ENCODE measurements at places on chromosomes 4 and X.
A peak's percentile ranks its signal among the peaks of the same experiment; 100 is the strongest.

DNA sequence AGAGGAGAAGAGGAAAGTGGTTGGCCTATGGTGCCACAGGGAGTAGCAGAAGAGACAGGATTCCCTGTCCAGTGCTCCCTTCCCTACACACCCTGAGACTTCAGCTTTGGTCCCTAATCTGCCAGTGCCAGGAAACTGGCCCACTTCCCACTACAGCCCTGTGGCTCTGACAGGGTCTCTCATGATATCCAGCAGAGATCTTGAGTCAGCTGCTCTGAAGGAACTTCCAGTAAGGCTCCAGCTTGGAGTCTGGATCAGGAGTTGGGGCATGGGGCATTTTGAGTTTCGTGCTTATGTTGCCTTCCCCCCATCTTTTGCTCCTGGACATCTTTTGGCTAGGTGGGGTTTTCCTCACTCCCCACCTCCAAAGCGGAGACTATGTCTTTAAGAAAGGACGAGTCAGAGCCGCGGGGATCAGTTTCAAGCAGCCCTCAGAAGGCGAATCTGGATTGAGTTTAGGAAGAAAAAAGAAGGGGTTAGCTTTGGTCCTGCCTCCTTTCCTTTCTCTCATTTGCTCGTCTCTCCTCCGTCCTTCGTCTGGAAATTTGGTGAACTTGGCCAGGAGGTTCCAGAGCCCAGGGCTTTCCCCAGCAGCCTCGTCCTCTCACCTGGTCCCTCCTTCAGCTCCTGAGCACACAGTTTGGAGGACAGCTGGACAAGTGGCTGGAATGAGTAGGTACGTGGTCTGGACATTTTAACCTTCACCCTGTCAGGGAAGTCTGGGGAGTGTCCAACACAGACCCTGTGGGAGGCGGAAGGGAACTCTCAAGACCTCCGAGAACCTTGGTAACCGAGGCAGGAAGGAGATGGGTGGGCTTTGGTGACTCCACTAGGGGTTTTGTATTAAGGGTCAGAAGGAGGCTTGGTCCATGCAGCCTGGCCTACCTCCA is 104.4 kb downstream of the RTL5 start:
- no peak for DNase-seq

- no peak for DNase-seq
These were observed 2.1 kb downstream of the LEF1 start for GRCh38 chr4:108166441-108167315.

GRCh38 chr4:43251841-43252240 is 359.3 kb downstream of the GRXCR1 start:
- DNase-seq, result no peak

- DNase-seq, result no peak
These were observed 187.0 kb upstream of the RBPJ start for GRCh38 chr4:26133840-26134239.

- DNase-seq, result no peak
These were observed 175.6 kb downstream of the FBXO8 start for GRCh38 chr4:174107746-174108354.

GRCh38 chrX:122771933-122772332 is 412.1 kb upstream of the GRIA3 start:
- no peak for DNase-seq

- DNase-seq, result no peak
These were observed 113.7 kb upstream of the NEXMIF start for GRCh38 chrX:75038925-75039324.

DNA sequence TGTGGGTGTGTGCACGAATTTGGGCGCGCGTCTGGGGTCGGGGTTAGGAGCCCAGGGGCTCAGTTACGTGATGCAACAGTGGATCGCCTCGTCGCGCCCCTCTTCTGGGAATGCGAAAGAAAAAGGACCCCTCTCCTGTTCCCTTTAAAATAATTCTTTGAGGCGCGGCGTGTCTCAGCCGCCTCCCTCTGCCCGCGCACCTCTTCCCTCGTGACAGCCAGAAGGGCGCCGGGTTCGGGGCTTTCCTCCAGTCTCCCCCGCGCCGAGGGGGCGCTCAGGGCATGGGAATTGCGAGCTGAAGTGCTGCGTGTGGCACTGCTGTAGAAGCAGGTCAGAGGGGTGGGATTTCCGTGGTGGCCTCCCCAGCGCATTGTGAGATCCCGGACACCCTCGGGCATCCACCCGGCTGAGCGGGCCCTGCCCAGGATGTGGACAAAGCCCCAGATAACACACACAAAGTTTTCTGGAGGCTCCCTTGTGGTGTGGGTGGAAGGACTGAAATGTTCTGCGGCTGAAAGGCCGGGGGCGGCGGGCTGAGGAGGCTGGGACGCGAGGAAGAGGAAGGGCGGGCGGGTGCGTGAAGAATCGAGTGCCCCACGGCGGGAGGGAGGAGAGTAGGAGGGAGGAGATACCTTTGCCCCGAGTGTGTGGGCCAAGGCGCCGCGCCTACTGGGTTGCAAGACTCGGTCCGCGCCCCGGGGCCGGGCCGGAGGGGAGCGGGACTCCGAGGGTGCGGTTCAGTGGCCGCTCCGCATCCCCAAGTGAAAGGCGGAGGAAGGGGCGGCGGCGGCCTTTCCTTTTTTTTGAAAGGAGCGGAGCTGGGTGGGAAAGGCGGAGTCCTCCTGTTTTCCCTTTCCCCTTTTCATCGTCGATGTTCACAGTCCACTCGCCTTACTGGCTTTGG is 752 bp downstream of the SEPTIN11 start:
- peak; percentile 22 for DNase-seq

- DNase-seq, result no peak
These were observed 5.9 kb downstream of the ZFYVE28 start for GRCh38 chr4:2412534-2412884.

DNA sequence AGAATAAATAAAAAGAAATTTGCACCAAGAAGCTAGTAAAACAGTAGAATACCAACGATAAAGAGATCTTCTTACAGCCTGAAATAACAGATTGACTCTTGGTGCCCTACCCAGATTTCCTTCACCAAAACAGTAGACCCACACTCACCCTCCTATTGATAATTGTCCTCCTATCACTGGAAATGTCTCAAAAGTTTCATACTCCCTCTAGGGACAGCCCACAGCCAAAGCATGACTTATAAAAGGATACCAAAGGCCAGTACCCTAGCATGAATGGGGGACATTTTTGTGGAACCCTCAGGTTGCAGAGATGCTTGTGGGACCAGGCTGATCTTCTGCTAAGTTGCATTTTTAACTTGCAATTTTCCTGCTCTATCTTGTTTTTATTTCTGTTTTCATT is 104.1 kb downstream of the INPP4B start:
- no peak for DNase-seq

DNA sequence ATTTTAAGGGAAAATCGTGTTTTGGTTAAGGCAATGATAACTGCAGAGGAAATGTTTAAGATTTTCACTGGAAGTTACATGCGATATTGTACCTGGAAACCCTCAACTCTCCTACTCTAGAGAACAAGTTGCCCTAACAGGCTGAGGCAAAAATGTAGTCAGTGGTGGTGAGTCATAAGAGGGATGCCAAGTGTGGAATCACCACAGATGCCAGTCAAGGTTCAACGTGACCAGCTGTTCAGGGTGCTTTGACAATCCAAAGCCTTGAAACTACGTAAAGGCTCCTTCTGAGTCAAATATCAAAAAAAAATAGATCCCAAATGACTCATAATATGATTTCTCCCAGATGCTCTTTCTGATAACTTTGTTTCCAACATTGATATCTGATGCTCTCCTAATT is 77.9 kb upstream of the AFF2 start:
- DNase-seq, result no peak

GRCh38 chr4:126267689-126268088 is 952.9 kb downstream of the FAT4 start:
- no peak for DNase-seq

DNA sequence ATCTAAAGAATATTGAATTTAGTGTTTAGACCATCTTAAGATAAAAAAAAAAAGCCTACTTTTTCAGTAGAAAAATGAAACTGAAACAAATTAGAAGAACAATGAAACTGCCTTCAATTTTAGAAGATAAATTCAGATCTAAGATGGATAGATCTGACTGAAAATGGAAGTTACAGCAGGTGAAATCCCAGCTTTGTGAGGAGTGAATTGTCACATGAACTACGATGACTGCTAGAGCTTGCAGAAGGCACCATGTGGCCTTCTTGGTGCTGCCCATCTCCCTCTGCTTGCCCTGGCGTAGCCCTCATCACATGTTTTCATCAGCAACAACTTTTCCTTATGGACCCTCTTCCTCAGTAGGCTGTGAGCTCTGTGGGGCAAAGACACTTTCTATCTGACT is 51.4 kb upstream of the EMCN start:
- no peak for DNase-seq

GRCh38 chr4:99390055-99390454 is 37.5 kb upstream of the ADH1C start:
- DNase-seq, result no peak

DNA sequence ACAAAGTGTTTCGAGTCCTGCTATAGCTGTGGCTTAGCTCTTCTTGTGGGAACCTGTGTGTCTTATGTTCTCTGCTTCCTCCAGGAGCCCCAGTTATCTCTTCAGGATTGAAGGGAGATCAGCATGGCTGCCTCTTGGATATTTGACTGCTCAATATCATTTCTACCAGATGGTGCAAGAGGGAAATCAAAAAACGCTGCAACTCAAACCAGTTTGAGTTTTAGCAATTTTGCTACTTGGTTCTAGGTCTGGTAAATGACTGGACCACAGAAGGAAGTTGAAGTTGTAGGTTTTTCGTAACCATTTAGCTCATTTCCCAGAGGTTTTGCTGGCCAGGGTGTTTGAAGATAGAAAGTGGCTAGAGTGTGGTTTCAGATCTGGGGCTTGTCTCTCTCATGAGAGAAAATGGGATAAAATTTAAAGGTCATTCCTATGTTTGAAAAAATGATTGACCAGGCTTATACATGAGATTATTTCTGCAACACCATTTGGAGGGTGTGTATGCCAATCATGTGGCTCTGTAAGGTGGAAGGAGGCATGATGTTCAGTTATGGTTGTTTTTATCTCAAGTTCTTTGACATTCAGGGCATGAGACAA is 210.4 kb downstream of the SPRY1 start:
- no peak for DNase-seq

- no peak for DNase-seq
These were observed 108.4 kb downstream of the KLHL8 start for GRCh38 chr4:87112063-87112462.

DNA sequence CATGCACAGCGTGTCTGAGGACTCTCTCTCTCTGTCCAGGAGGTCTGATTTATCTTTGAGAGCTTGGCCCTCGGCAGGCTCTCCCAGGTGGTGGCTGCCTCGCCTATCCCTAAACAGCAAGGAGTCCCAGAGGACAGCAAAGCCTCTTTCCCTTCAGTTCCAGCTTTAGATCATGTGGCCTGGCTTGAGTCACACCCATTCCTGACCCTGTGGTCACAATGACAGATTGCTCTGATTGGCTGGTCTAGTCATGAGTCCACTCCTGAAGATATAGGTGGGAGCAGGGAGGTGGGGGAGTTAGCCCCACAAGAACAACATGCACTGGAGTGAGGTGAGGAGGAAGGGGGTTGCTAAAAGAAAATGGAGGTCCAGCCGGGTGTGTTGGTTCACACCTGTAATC is 12.1 kb upstream of the PORCN start:
- DNase-seq, result no peak

GRCh38 chr4:174362340-174362739 is 78.6 kb downstream of the CEP44 start:
- no peak for DNase-seq

GRCh38 chr4:85081196-85081595 is 114.7 kb upstream of the WDFY3 start:
- no peak for DNase-seq

DNA sequence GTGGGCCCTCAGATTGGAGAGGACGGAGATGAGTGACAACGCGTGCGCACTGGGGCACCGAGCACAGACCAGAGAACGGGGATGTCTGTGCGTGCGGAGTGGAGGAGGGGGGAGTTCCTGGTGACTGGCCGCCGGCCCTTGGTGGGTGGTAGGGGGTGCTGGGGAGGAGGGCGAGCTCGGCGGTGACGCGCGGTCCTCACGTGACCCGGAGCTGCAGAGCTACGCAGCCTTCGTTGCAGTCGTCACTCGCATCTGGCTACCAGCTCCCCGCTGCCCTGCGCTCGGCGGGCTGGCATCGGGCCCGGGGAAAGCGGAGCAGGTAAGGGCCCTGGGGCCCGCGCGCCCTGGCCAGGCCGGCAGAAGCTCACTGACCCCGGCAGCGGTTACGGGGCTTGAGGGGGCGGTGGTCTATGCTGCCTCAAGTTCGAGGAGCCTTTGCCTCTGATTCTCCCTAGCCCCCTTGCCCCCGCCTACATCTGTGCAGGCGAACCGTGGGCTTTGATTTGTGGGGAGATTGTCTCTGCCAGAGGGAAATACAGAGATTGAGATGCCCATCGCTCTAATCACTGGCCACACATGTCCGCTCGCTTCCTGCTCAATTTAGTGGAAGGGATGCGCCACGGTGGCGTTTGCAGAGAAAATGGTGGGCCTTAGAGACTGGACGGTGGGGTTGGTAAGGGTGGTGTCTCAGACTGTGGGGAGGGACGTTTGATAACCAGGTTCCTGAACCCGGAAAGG is at the start of gene ARMCX4:
TSS of gene ARMCX4 (plus strand) at position 245 of the 738 bp plus-strand sequence. CDS start 3,134 bp downstream, outside the sequence.
- no peak for DNase-seq

DNA sequence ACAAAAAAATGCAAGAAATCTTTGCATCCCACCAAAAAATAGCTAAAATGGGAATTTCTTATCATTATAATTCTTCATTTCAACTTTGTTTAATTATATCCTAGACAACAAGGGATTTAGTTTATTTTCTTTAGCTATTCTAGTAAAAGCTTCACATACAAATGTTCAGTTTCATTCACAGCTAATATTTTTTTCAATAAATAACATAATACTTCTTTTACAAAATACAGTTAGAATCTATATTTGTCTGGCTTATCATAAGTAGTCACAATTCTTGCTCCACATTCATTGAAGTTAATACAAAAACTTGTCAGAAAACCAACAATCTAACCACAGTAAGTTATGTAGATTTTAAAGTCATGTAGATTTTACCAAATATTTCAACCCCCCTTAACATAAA is 414.4 kb downstream of the FAT4 start:
- DNase-seq, result no peak

GRCh38 chr4:52051615-52052474 is 741 bp downstream of the SPATA18 start:
- DNase-seq, result no peak

DNA sequence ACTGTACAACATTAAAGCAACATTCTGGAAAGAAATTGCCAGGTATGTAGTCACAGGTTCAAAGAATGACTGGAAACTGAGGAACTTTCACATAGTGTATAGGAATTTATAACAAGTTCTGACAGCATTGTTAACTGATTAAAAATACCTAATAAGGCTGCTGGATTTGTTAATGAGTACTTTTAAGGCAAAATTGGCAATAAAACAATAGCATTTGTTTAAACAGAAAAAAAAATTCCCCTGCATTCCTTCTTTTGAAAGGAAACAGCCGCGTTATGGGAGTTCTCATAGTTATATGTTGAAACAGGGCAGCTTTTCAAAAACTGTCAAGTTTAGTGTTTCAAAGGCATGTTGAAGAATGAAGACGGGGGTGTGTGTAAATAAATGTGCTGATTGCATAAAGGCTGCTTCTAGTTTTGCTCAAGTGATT is 282.5 kb upstream of the FAT1 start:
- no peak for DNase-seq

Measured in central memory CD8-positive, alpha-beta T cell (primary cell).